ENCODE measurements at places on chromosomes 1 and 21.

DNA sequence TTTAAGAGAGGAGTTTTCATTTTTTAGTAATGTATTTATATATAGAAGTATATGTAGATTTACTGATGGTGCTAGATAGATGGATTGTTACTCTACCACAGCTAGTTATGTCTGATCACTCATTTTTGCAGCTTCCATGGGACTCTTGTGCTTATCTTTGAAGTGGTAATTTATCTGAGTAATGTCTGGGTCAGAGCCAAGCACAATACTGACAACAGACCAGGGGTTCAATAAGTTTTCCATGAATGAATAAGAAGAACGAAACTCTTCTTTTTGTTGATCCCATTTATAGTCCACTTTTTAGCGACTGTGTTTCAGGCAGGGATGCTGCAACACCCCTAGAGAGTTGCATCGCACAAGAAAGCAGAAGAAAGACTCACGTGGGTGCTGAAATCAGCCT lies 935.2 kb downstream of the PLA2G4A start:
- no peak for DNase-seq

DNA sequence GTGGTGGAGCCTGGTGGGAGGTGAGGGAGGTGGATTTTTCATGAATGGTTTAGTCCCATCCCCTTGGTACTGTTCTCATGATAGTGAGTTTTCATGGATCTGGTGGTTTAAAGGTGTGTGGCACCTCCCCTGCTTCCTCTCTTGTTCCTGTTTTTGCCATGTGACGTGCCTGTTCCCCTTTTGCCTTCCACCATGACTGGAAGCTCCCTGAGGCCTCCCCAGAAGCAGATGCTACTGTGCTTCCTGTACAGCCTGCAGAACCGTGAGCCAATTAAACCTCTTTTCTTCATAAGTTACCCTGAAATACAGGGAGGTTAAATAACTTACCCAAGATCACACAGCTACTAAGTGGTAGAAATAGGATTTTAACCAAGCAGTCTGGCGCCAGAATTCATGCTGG lies 4.3 kb upstream of the HEYL start:
- DNase-seq = no peak

- DNase-seq = peak; percentile 70
Observed at GRCh38 chr1:89547563-89548116, 23.0 kb downstream of the LRRC8B start.

DNA sequence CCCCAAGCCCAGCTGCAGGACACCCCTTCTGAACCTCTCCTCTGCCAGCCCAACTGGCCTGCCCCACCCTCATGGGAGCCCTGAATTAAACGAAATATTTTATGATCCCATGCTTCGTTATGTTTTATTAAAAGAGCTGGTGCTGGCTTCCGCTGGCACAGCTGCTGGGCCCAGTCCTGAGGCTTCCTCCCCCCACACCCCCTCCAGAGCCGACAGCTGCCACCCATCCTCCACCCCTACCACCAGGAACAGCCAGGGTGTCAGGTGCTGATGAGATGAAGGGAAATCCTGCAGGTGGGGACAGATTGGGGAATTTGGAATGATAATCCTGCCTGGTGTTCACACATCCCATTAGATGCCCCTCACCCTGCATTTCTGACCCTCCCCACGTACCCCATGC lies 19.0 kb downstream of the IGSF21 start:
- no peak for DNase-seq

DNA sequence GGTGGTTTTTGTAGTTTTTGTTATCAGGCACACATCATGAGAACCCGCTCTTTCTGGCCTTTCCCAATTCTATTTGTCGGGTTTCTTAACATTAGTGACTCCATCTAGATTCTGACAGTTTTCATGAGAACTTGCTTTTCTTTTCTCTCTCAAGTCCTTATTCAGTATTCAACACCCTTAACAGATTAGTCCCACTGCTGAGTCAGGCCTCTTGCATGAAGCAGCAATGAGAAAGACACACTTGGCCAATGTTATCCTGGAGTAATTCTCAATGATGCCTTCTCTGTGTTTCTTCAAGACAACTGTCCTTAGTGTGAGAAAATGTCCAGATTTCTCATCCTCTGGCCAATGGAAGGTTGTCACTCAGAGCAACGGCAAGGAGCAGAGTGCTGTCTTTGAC lies 11.3 kb downstream of the FMO2 start:
- DNase-seq = no peak

DNA sequence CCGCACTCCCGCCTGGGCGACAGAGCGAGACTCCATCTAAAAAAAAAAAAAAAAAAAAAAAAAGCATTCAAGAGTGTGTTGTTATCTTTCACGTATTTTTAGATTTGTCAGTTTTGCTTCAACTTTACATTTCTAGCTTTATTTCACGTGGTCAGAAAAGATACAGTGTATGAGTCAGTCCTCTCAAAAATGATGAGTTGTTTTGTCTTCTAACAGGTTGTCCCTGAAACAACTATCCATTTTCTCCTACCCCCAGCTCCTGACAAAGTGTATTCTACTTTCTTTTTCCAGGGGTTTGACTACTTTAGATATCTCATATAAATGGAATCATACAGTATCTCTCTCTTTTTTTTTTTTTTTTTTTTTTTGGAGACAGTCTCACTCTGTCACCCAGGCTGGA lies 5.5 kb upstream of the ZNF695 start:
- no peak for DNase-seq

DNA sequence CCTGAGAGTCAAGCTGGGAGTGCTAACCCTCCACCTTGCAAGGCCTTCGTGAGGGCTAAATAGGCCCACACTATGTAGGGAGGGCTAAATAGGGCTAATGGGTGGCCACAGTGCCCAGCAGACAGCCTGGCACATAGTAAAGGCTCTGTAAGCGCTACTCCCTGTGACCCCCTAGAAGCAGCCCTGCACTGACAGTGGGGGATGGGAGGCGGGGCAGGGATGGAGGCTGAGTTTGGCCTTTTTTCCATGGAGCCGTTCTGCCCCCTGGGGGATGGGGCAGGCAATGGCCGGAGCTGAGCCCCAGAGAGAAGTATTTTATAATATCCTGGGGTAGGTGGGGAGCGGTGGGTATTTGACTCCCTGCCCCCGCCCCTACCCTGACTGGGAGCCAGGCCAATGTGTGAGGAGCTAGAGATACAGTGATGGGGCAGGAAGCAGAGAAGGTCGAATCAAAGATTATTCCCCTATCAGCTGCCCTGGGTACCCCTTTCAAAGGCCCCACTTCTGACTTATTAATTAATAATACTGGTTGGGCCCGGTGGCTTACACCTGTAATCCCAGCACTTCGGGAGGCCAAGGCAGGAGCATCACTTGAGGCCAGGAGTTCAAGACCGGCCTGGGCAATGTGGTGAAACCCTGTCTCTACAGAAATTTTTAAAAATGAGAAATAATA lies 42.3 kb downstream of the LACTBL1 start:
- peak; percentile 38 for DNase-seq

DNA sequence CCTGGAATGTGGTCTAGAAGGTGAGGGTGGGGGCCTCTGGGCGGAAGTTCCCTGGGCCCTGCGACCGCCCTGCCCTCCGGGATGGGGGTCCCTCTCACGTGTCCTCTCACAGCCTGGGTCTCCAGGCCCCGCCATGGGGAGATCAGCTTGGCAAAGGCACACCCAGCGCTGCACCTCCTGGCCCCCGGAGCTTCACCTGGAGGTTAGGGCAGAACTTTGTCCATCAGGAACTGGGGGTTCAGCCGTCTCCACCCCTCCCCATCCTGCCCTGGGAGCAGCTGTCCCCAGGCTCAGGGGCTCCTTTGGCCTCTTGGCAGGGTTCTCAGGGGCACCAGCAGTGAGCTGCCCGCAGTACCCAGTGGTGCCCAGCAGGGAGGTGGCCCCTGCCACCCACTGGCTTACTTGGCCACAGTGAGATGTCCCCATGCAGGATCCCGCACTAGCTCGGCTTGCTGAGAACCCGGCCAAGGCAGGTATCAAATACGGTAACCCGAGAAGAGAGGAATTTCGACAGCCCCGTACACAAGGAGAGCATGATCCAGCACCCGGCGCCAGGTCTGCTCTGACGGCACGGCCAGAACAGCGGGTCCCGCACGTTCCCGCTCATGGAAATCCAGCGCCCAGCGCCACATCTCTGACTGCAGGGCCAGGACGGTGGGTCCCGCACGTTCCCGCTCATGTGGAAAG lies 36.7 kb downstream of the RRP1 start:
- DNase-seq = no peak

DNA sequence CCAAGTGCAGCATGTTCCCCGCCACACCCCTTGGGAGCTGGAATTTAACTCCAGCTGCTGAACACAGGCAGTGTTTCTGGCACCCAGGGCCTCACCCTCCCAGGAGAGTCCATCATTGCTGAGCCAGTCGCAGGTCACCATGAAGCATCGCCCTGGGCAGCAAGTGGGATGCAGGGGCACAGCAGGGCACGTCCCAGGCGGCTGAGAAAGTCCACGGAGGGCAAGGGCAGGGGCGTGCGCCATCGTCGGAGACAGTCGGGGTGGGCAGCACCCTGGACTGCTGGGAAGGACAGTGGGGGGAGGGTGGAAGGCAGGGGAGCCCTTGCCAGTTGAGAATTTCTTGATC lies 69.2 kb upstream of the PDE9A start:
- no peak for DNase-seq

DNA sequence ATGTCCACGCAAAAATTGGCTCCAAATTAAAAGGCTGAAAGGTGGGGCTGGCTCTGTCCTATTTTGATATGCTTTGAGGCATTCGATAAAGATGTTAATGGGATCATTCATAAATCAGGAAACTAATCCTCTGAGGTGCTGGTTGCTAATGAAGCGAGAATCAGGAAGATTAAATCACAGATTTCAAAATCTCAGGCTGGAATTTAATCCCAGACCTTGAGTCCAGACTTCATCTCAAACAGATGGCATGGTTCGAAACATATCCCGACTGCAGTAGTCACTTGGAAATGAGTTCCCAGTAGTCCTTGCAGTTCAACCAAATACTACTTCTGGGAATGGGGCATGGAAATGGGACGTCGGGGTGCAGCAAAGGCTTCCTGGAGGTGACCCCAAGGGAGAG lies 4.5 kb upstream of the KLF17 start:
- DNase-seq = no peak

DNA sequence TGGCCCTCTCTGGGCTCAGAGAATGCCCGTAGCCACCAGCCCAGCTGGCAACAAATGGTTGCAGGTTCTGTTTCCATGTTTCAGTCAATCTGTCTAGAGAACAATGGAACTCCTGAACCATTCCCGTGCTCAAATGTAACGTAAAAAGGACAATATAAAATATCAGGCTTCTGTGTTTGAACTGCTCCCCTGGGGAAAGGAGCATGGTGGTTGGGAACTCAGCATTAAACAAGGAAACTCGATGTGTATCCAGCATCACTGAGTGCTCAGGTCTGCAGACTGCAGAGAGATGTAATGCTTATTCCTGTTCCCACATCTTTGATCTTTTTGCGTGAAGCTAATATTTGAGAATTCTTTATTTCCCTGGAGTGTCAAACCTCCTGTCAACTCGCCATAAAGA lies 326.5 kb downstream of the KIF26B start:
- no peak for DNase-seq

GRCh38 chr1:180997843-180998504 lies 24.7 kb downstream of the STX6 start:
- DNase-seq = no peak

- DNase-seq = no peak
Observed at GRCh38 chr21:14900058-14900457, 164.7 kb downstream of the NRIP1 start.

DNA sequence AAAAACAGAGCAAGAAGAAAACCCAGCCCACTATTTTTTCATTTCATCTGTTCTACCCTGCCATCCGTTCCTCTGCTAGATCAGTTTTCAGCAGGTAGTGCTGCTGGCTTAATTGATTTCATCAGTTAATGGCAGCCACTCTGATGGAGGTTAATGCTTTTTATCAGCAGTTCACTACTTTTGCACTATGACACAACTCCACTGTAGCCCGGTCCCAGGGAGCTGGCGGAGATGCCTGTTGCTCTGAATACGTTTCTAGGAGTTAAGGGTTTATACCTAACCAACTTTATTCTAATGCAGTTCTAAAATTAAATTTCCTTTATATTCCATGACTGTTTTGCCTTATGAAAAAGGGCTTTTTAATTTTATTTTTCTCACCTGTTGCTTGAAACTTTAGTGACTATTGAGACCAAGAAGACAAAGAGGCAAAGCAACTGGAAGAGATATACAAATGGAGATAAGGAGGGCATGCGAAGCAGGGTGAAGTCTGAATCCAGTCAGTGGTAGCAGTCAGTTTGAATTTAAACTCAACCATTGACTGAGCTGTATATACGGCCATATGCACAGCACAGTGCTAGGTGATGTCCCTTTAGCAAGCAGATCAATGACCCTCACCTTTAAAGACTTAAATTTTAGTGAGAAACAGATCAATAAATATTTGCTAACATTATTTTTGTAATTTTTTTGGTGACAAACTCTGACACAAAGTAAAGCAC lies 477.9 kb downstream of the LMO4 start:
- DNase-seq = no peak

- DNase-seq = no peak
Observed at GRCh38 chr1:185864889-185865517, 130.8 kb downstream of the HMCN1 start.

- no peak for DNase-seq
Observed at GRCh38 chr1:116501125-116501869, 69.5 kb downstream of the CD58 start.

DNA sequence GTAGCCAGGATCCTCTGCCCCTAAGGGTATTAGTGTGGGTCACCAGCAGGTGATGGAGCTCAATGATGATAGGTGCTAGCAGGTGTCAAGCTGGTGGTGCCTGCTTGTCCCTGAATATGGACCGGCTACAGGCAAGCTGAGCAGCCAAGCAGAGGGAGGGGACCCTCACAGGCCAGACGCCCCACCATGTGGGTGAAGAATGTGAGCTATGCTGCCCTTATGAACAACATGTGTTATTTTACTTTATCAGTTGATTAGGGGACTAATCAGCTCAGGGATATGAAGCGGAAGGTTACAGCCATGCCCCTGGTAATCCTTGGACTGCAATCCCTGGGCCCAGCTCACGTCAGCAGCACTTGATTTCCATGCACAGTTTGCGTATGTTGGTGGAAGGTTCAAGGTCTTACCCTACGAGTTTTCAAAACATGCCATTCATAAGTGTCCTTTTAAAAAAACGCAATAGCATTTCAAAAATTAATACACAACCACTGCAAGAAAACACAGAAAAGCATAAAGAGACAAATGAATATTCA lies 106.0 kb downstream of the CDC7 start:
- no peak for DNase-seq

DNA sequence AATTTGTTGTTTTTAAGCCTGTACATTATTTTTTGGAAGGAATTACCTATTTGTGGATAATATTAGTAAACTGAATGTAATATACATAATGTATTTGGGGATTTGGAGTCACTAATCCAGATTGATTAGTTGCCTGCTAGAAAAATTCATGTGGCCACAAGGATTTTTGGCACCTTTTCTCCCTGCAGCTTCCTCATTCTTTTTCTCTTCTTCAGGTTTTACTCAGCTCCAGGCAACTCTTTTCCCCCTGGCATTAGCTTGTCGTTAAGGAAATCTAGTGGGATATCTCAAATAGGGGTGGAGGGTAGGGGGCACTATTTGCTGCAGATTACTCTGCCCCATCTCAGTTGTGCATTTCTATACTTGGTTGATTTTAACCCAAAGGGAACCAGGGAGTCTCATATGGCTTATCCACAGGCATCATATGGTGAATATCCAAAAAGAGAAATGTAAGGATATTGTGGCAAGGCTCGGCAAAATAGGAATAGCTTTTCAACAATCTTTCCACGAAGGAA lies 203.1 kb downstream of the NFIA start:
- DNase-seq = no peak
